Hepatic stellate cell (primary cell): ENCODE measurements at places on chromosomes 13 and 19.

GRCh38 chr13:21637296-21637695 lies 33.3 kb upstream of the MICU2 start:
- DNase-seq, result no peak

DNA sequence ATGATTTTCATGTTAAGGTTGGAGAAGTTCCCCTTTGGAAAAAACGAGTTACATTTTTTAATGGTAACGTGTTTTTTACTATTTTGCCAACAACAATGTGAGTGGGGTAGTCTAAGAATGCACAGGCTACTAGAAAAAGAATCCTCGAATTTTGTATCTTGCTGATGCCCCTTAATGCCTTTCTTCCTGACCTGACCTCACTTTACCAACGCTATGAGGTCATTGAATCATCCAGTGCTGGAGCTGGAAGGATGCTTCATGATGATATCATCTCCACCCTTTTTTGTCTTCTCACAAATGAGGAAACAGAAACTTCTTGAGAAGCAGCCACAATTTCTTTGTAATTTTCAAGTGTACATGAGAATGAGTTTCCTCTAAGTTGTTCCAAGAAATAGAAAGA lies 8.2 kb upstream of the UBL3 start:
- no peak for DNase-seq

DNA sequence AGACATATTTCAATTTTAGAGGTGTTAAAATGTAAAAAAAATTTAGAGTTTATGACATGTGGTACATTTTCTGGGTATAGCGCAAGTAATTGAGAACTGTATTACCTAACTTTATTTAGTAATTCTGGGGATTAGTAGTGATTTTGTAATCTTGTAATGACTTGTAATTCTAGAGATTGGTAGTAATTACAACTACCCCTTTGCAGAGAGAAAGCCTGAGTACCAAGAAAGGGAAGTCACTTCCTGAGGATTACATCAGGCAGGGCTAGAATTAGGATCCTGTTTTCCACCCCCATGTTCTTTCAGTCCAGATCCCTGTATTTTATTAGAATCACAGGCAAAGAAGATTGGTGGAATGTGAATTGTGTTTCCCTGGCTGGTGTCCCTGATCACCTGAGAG lies 274.9 kb downstream of the KCNRG start:
- DNase-seq, result no peak

- no peak for DNase-seq
Measured at GRCh38 chr13:106850973-106851650, 283.2 kb upstream of the ARGLU1 start.

GRCh38 chr19:11921852-11922495 lies 2.9 kb upstream of the ZNF700 start:
- DNase-seq, result no peak

GRCh38 chr19:48596679-48597465 lies 9.7 kb upstream of the SPACA4 start:
- DNase-seq, result no peak

DNA sequence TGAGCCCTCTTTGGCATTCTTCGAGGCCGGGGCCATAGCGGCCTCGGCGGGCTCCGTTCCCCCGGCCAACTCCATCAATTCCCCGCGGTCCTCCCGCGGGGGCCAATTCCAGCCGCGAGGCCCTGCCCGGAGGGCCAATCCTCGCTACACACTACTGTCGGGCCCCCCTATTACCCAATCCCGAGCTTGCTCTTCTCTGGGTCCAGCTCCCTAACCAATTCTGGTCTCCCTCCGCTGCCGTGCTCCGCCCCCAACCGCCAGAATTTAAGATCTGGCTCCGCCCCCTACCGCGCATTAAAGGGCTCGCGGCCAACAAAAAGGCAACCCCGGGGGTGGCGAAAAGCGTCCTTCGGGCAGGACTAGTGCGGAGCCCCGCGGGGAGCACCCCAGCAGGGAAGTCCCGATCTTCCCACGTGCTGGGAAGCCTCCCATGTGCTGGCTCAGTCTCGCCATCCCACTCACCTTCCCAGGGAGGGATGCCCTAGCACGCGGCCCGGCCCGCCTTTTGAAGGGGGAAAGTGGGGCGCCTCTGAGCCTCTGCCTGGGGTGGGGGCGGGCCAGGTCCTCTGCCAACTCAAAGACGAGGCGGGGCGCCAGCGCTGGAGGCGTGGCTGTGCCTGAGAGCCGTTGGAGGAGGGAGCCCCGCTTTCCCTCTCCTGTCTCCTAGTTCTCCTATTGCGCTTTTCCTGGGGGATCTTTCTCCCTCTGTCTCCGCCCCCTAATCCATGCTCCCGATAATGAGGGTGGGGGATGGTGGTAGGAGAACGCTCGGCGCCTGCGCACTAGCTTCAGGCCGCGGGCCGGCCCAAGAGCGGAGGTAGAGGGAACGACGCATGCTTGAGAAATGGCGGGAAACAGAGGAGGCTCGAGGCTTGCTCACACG lies 3.5 kb downstream of the LIPE start:
- DNase-seq, result peak; percentile 98
